ENCODE measurements at places on chromosomes 6 and 20.

DNA sequence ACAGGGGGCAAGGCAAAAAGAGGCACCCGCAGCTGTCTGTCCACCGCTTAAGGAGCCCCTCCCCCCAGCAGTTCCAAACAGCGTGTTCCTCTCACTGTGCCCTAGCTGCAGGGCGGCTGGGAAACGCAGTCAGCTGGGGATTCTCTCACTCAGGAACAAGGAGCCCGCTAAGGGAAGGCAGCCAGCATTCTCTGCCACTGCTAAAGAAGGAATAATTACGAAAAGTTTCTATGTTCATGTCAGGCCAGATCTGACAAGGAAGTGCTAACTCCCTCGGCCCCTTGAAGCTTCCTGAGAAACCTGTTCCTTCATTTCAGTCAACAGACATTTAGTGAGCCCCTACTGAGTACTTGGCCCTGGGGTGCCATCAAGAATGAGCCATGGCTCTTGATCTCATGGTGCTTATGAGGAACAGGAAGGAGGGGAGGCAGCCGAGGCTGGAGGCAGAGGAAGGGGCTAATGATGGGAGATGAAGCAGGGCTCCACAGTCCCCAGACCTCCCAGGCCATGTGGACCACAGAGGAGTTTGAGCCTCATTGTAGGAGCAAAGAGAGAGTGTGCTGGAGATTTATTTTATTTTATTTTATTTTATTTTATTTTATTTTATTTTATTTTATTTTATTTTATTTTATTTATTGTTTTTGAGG, 101.7 kb upstream of the PMEPA1 start:
- DNase-seq = no peak

- DNase-seq = no peak
Observed at GRCh38 chr6:105196076-105196475, 16.3 kb upstream of the POPDC3 start.

- DNase-seq = no peak
Observed at GRCh38 chr20:56002908-56003800, 2.2 kb downstream of the CBLN4 start.

- peak; percentile 15 for DNase-seq
Observed at GRCh38 chr20:63624486-63624885, 2.4 kb downstream of the GMEB2 start.

- no peak for DNase-seq
Observed at GRCh38 chr6:105504706-105505105, 101.8 kb upstream of the PREP start.

DNA sequence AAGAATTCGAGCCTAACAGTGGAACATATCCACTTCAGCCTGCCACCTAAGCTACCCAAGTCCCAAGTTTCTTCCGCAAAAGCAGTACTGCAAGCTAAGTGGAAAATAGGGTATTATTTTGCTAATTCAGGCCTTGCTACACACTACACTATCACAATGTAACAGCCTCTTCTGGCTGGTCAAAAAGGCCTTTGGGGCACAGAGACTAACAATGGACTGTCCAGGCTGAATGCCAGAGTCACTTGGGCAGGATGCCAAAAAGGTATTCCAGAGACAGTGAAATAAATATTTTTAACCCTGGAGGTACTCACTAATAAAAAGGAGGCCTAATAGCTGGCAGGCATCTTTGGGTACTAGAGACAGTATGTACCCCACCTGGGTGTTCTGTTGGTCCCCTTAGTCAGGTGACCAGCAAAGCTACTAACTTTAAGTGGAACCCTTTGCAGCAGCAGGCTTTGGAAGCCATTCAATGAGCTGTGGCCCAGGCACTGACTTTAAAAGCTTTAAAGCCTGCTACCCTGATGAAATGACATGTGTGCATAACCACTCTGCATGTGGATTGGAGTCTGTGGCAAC, 692.1 kb downstream of the HTR1B start:
- no peak for DNase-seq

GRCh38 chr6:98044151-98044561, 761.1 kb upstream of the MMS22L start:
- no peak for DNase-seq

DNA sequence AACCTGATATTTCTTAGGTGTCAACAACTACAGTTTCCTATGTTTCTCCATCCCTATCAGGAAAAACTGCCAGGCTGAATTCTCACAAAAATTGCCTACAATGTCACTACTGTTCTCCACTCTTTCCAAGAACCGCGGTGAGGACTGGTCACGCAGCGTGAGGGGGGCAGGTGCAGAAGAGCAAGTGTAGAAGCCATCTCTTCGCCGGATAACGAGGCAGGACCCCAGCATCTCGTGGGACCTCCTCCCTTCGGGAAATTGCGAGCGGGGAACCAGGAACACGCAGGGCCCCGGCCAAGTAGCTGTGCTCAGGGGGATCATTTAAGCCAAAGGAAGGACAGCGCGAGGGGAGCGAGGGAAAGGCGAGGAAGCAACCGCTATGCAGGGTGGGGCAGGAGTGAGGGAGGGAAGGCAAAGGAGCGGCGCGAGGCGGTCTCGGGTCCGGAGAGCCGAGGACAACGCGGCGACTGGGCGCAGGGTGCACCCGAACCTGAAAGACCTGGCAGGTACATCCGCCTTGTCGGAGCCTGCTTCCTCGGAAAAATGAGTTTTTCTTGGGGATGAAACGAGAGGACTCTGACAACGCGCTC, 559 bp downstream of the APMAP start:
- DNase-seq = no peak

- DNase-seq = no peak
Observed at GRCh38 chr6:36065916-36066315, 38.3 kb downstream of the MAPK14 start.

GRCh38 chr6:131918650-131919355, 32.4 kb downstream of the CCN2 start:
- DNase-seq = no peak

DNA sequence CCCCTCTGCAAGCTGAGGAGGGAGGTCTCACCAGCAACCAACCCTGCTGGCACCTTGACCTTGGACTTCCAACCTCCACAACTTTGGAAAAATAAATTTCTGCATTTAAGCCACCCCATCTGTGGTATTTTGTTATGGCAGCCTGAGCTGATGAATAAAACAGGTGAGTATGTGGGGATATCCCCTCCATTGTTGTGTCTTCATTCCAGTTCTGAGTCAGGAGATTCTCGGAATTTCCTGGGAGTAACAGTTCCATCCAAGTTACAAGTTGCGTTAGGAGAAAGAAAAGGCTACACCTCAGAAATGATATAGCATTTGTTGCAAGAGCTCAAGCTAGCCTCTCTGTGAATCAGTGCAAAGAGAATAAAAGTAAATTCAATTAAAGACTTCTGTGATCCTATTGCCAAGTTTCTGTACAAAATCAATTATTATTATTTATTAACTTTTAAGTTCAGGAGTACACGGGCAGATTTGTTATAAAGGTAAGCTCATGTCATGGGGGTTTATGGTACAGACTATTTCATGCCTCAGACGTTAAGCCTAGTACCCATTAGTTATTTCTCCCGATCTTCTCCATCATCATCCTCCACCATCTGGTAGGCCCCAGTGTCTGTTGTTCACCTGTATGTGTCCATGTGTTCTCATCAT, 153.0 kb downstream of the NKAIN2 start:
- no peak for DNase-seq

DNA sequence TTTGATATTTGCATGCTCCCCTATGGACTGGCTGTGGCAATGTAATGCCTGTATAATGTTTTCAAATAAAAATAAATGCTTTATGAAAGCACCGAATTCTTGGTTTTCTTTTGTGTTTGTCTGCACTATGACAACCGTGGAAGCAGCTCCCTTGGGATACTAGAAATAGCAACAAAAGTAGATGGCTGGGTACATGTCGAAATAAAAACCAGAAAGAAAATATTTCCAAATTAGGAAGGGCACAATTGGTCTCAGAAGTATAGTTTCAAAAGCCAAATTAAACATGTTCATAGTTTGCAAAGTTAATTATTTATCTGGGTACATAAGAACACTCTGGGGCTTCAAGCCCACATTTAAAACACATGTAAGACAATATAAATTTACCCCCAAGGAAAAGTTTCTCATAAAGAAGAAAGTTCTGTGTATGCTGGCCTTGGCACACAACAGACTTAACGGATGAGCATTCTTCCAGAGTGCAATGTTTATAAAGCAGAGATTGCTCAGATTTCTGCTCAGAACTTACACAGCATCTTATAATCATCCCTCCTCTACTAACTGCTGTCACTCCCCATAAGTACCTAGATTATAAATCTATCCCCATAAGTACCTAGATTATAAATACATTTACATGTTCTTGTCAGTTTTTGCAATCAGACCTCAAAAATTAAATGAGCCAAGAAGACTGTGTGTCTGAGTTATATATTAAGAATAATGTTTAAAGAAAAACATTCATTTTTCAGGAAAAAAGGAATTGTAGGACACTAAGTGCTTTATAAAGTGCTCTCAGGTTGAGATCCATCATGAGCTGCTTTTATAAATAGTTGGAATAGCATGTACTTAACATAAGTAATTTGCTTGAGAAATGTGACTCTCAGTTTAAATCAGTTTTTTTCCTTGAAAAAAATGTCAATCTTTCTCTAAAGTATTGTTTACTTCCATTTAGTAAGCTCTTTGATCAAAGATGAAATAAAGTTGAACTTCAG, 230.2 kb upstream of the PLN start:
- no peak for DNase-seq

- peak; percentile 30 for DNase-seq
Observed at GRCh38 chr6:41801380-41801779, 13.9 kb downstream of the TOMM6 start.

DNA sequence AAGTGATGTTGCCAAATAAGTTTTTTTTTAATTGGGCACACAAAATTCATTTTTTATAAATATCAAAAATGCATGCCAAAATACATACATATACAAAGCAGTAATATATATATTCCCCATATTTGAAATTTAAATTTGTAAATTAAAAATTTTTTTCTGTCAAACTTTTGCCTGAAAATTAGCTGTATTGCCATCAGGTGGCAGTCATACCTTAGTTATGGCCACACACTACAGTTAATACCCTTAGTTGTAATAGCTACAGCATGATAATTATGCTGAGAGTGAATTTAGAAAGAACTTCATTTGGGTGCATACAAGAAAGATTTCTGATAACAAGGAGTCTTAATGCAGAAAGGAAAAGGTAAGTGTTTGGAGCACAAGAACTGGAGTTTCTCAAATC, 46.2 kb upstream of the SDHAF4 start:
- DNase-seq = peak; percentile 46

DNA sequence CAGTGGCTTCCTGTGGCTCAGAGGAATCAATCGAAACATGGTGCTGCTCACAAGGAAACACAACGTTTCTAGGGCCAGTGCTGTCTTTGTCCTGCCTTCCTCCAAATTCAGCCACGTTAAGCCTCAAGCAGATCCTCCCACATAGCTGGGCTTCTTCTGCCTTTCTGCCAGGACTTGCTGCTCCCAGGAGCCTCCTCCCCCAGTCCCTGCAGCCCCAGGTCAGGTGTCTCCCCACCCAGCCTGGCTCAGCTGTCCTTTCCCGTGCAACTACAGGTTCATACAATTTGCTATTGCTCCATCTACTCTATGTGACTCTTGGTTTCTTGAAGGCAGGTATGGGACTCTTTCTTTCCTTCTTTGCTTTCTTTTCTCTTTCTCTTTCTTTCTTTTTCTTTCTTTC, 215.3 kb upstream of the RNF24 start:
- no peak for DNase-seq

GRCh38 chr6:144073024-144073423, 22.3 kb downstream of the SF3B5 start:
- no peak for DNase-seq

- no peak for DNase-seq
Observed at GRCh38 chr6:166032366-166033200, 135.1 kb downstream of the TBXT start.

DNA sequence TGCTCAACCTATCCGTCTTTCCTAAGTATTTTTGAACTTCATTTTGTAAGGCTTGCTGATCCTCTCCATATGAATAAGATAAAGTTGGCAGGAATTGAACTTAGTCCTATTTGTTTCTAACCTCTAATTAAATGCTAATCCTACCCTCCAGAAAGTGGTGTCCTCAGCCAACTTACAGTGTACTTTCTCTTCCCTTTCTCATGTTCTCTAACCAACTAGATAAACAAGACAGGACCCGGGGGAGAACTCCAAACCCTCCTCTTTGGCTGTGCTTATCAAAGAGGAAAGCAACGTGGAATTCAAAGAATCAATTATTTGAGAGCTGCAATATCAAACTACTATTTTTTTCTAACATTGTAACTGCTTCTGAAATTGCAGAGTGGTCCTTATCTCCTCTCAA, 56.5 kb upstream of the NRSN1 start:
- no peak for DNase-seq

- no peak for DNase-seq
Observed at GRCh38 chr6:150876598-150876997, 11.1 kb downstream of the MTHFD1L start.

DNA sequence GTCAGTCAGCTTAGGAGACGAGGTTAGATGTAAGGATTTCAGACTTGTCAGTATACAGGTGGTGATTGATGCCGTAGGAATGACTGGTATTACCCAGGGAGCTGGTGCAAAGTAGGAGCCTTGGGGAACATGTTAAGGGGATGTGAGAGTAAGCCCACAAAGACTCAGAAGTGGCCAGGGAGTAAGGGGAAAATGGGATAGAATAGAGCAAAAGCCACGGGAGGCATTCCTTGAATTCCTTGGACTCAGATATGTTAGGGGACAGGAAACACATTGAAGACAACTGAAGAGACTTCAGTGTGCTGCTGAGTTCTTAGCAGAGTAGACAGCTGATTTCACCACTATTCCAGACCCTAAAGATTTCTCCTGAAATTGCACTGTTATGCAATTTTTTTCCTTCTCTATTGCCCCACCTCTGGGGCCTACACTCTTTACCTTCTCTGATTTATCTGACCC, 1.2 kb upstream of the ACAT2 start:
- DNase-seq = no peak

DNA sequence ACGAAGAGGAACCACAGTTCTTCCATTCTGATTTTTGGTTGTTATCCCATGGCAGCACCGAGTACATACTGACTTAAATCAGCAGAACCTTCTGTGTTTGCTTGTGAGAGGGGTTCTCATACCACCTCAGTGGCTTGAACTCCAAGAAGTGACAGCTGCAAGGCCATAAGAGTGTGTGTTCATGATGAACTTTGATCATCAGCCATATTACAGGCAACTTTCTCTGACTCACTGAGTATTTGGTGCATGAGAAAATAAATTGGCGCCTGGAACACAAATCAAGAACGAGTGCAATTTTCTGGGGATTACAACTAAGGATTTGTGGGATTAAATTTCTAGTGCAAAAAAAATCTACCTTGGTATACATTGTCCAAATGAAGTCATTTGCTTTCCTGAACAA, 68.9 kb downstream of the CYP39A1 start:
- DNase-seq = no peak
